ENCODE measurements at places on chromosomes 5 and 9. TPM values are rescaled to one million over a fixed set of nuclear protein-coding genes. Genes with fewer than 3 reads are reported as not detected.
A peak's percentile ranks its signal among the peaks of the same experiment; 100 is the strongest.

GRCh38 chr9:93955111-93955980 lies at the start of gene BARX1:
TSS of gene BARX1 (minus strand) at chr9:93955355. CDS start at chr9:93955146, 209 bp downstream.
- no peak for DNase-seq

GRCh38 chr5:122584411-122585300 lies 190.2 kb upstream of the SNX2 start:
- no peak for DNase-seq

DNA sequence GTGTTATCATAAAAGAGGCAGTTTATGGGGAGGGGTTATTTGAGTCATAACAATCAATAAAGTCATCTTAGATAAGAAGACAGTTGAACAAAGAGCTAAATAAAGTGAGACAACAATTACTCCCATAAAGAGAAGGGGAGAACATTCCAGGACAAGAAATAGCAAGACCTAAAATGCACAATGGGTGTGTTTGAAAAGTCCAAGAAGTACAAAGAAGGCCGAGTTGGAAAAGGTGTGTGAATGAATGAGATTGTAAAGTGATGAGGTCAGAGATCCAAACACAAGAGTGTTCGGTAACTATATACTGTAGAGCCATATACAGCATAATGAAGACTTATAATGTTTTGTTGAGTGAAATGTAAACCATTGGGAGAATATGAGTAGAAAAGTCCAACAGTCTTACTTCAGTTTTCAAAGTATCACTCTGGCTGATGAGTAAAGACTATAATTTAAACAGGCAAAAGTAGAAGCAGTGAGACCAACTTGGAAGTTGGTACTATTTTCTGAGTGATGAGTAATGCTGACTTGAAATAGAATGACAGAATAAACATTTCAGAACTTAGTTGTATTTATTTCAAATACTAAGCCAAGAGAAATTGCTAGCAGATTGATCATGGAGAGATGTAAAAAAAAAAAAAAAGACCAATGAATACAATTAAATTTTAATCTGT lies 868.7 kb upstream of the CDH9 start:
- DNase-seq = no peak

GRCh38 chr9:94980947-94981722 lies 254.6 kb downstream of the AOPEP start:
- no peak for DNase-seq

DNA sequence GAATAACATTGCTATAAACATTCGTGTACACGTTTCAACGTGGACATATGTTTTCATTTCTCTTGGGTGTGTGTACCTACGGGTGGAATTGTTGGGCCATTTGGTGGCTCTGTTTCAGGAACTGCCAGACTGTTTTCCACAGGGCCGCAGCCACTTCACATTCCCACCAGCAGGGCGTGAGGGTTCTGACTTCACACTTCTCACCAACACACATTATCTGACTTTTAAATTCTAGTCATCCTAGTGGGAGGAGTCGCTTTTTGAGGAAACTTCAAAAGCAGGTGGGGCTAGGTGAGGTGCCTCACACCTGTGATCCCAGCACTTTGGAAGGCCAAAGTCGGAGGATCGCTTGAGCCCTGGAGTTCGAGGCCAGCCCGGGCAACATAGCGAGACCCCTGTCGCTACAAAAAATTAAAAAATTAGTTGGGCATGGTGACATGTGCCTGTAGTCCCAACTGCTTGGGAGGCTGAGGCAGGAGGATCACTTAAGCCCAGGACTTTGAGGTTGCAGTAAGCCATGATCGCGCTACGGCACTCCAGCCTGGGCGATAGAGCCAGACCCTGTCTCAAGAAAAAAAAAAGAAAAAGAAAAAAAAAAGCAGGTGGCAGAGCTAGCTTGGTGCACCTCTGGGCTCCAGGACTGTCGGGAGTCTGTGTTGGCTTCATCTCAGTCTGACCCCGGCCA lies 28.5 kb downstream of the TSPAN17 start:
- DNase-seq = no peak

DNA sequence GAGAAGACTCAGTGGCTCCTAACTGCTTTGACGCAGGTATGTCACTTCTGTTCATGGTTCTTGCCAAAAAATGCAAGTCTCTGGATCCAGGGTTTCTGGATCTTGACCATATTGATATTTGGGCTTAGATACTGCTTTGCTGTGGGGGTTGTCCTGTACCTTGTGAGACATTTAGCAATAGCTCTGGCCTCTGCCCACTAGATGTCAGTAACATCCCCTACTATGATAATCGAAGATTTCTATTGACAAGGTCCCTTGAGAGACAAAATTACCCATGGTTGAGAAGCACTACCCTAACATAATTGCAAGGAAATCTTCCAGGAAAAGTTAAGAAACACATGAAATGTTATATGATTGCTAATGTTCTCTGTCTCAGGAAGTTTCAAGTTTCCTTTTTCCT lies 285.4 kb downstream of the TMEM232 start:
- peak; percentile 18 for DNase-seq

Gene APBA1
- 5.9 TPM for total RNA-seq

Gene CNTNAP3
- 2.7 TPM for total RNA-seq

Gene CCNG1
- 214 TPM for total RNA-seq

GRCh38 chr5:113084402-113085083 lies 107.9 kb downstream of the DCP2 start:
- no peak for DNase-seq

Gene MARCHF6
- total RNA-seq = 139 TPM

GRCh38 chr5:57501414-57502201 lies 19.0 kb upstream of the ACTBL2 start:
- no peak for DNase-seq
